ENCODE measurements at places on chromosomes 11 and 22.

DNA sequence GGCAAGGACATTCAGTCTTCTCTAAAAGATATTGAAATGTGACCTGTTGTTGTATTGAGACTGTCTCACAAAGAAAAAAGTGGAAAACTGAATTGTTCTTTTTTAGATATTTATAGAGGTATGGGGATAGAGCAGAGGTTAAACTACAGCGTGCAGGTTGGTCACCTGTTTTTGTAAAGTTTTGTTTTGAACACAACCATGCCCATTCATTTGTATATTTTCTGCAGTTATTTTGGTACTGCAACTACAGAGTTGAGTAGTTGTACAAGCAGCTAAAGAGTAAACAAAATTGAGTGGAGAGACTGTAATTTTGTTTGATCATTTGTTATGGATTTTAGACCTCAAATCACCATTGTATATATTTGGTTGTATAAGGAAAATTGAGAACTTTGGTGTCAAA, 11.3 kb downstream of the EED start:
- no peak for DNase-seq

DNA sequence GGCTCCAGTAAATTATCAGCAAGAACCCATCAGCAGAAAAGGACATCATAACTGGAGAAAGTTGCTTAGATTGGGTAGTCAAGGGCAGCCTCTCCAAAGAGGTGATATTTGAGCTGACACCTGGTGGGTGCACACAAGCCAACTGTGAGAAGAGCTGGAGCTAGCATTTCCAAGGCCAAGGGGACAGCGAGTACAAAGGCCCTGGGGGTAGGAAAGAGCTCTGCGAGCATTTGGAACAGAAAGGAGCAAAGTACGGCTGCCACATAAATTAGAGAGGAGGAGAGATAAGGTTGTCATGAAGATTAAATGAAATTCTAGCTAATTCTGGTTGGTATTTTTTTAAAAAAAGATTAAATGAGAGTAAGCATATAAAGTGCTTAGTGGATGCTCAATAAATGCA, 21.7 kb upstream of the SMCO4 start:
- no peak for DNase-seq

- no peak for DNase-seq
Measured at GRCh38 chr22:35995348-35995747, 33.3 kb downstream of the RBFOX2 start.

DNA sequence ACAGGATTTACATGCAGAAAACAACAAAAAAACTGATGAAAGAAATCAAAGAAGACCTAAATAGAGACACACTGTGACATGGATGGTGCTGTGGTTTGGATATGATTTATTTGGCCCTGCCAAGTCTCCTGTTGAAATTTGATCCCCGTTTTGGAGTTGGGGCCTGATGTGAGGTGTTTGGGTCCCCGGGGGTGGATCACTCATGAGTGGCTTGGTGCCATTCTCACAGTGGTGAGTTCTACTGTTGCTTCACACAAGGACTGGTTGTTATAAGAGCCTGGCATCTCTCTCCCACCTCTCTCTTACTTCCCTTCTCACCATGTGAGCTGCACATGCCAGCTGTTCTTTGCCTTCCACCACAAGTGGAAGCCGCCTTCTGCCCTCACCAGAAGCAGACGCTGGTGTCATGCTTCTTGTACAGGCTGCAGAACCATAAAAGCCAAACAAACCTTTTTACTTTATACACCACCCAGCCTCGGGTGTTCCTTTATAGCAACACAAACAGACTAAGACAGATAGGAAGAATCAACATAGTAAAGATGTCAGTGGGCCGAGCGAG, 7.8 kb upstream of the RTL6 start:
- DNase-seq: no peak

- no peak for DNase-seq
Measured at GRCh38 chr11:109016724-109017123, 351.9 kb downstream of the DDX10 start.

Measured in HT1080 (cell line).